CD4-positive, alpha-beta T cell treated with Interleukin-4 for 4 hours (primary cell): ENCODE measurements at places on chromosomes 16 and 17.

- peak; percentile 81 for DNase-seq
Observed at GRCh38 chr16:89484041-89484501, 6.3 kb downstream of the ANKRD11 start.

GRCh38 chr16:50001144-50001543 is 23.9 kb upstream of the CNEP1R1 start:
- no peak for DNase-seq

- DNase-seq, result no peak
Observed at GRCh38 chr17:48593126-48593829, at the start of gene HOXB5. HOXB5 (minus strand) TSS chr17:48593779; CDS start chr17:48593682, 97 bp downstream.

GRCh38 chr17:50634915-50635731 is 442 bp downstream of the ABCC3 start:
- no peak for DNase-seq

- no peak for DNase-seq
Observed at GRCh38 chr16:79839466-79840341, 239.2 kb upstream of the MAF start.

DNA sequence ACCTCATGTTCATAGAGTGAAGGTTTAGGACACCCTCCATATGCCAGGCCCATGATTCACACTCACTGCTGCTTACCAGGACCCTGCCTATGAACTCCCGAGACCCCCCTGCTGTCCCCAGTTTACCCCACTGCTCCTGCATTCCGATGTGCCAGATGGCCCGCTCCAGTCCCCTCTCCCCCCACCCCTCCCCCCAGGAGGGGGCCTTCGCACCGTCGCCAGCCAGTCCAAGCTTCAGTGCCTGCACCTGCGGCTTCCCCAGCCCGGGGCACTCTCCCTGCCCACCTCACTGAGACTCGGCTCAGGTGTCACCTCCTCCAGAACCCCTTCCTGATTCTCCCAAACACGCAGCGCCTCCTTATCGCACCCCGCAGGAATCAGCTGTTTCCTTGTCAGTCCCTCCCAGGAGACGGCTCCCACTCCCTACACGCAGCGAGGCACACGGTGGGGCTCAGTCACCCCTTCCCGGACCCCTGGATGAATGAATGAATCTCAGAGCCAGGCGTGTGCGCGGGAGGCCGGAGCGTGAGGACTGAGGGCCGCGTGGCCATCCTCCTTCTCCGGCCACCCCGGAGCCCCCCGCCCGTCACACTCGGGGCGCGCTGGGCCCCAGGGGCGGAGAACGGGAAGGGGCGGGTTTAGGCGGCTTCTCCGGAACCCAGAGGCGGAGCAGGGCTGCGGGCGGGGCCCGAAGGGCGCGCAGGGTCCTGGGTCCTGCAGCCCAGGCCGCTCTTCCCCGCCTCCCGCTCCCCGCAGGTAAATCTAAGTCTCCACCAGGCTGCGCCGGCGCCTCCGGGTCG is 1.6 kb downstream of the MYO1C start:
- DNase-seq, result peak; percentile 59

DNA sequence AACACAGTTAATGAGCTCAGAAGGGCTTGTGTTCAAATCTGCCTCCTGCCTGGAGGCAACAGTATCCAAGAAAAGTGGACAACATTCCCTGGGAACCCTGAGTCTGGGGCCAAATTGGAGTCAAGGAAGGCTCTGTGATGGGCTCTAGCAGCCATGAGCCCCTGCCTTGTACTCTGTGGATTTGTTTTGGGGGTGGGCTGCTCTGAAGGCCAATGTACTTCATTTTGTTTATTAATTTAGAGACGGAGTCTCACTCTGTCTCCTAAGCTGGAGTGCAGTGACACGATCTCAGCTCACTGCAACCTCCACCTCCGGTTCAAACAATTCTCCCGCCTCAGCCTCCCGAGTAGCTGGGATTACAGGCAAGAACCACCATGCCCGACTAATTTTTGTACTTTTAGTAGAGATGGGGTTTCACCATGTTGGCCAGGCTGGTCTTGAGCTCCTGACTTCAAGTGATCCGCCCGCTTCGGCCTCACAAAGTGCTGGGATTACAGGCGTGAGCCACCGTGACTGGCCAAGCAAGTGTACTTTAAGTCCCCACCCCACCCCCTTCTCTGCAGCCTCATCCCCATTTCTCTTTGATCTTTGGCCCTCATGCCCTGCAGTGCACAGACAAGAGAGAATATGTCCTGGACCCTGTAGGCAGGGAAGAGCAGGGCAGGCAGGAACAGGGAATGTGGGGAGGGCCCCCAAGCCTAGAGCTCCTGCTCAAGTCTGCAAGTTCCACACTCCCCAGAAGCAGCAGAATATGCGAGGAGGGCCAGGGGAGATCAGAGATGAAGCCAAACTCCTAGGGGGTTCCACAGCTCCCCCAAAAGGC is 2.7 kb upstream of the GIP start:
- no peak for DNase-seq

DNA sequence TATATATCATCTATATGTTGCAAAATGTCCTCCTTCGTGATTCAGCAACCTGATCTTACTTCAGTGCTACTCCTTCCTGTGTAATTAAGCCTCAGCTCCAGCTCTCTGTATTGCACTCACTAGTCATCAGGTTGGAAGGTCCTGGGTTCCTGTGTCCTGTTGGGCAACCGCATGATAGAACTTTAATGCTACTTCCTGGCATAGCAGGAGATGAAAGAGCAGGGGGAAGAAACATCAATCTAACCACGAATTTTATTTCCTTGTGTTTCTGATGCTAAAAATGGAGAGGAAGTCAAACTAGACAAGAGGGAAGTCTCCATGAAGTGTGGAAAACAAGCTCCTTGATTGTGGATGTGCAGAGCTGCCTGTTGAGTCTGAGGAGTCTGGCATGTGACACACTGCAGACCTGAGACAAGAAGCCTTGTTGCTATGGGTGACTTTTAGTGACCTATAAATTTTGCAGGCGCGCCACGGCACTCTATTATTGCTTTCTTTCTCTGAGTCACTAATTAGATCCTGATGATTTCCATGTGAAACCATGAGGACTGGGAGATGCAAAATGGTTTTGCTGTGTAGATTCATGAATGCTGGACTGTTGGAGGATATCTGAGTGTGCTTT is 25.6 kb downstream of the IGSF6 start:
- peak; percentile 59 for DNase-seq

DNA sequence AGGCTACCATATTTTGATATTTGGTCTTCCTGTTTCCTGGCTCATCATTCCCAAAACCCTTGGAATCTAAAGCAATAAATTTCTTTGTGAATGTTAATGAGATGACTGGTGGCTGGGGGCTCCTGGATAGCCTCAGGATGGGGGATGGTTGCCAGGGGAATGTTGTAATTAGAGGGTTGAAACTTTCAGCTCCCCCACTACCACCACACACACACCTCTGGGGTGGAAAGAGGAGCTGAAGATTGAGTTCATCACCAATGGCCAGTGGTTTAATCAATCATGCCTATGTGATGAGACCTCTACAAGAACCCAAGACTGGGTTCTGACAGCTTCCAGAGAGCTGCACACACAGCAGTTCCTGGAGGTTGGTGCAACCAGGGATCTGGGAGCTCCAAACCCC is 59.1 kb downstream of the HS3ST3A1 start:
- DNase-seq, result no peak

- no peak for DNase-seq
Observed at GRCh38 chr17:1546292-1546922, 16.2 kb downstream of the PITPNA start.

DNA sequence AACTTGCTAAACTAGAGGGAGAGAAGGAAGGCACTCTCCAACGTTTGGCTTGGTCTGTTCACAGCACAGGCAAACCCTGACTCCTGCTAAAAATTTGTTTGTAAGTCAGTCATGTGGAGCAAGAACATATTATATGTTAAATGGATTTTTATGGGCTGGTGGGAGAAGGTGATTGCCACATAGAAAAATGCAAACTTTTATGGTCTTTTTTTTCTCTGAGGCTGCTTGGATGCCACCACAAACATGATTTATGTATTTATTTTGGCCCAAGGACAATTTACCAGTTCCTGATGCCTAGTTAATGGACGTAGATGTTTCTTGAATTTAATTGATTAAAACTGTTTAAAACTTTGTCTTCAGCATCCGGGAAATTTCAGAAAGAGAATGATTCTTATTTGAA is 274.2 kb upstream of the MYOCD start:
- DNase-seq, result no peak

- DNase-seq, result no peak
Observed at GRCh38 chr17:4014148-4014927, 50.1 kb upstream of the ATP2A3 start.

DNA sequence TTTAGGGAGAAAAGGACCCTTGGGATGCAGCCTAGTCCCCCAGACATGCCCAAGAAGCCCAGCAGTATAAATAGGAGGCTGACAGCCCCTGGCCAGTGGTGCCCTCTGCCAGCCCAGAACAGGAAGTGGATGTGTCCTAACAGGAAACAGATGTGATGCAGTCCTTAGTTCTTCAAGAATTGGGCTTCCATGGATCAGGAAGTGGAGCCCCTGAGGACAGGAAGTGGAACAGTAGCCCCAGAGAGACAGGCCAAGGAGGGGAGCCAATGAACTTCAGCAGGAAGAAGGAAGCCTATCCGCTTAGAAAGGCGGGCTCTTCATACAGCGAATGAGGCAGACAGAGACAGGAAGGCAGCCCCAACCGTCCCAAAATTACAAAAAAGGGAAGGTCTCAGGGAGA is 7.2 kb downstream of the CTF1 start:
- DNase-seq, result no peak

GRCh38 chr16:70649300-70649699 is 2.9 kb downstream of the IL34 start:
- DNase-seq, result no peak

GRCh38 chr16:50252874-50253513 is 13.4 kb upstream of the ADCY7 start:
- no peak for DNase-seq

DNA sequence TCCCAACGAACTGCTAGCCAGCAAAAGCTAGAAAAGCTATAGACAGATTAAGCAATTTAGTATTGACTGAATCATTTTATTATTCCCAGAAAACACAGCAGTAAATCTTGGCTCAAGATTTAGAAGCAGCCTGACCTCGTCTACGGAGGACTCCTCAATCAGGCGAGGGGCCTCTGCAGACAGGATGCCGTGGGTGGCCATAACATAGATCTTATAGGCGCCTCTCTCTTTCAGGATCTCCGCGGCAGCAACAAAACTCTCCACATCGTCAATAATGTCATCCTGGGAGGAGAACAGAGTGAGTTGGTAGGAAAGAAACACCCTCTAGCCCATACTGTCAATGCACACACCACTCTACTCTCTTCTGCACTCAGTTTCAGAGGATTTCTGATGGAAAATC is 4.7 kb upstream of the QRICH2 start:
- DNase-seq, result no peak

DNA sequence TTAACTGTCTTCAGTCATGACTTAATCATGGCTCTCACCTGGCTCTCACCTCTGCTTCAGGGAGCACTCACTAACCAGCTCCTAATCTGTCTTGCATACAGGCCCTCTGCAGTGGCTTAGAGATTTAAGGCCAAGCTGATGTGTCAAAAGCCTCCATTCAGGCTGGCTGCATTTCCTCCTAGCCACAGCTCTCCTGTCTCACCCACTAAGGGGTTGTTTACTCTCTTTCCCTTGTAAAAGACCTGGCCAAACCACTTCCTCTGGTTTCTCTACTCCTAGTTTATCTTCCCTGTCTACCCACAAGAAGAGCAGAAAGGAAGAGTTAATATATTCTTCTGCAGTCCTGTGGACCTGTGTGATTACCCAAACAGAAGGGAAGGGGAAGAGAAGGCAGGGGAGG is 9.3 kb upstream of the ASIC2 start:
- DNase-seq, result no peak

- no peak for DNase-seq
Observed at GRCh38 chr16:79169239-79169638, 431.3 kb downstream of the MAF start.

DNA sequence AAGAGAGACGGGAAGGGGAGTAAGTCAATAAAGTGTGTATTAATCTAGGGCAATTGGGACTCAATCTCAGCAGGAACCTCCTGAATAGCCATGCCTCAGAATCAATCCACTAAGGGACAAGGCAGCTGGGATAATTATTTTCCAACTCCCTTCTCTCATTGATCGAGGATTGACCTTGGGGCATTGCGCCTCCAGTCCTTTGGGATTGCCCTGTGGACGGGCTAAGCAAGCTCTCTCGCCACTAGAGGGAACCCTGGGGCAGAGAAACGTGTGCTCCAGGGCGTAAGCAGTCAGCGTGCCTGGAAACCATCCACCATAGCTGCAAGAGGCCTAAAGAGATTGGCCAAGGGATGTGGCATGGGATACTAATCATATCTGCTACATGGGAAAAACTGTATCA is 53.9 kb upstream of the ERCC4 start:
- DNase-seq, result peak; percentile 4

DNA sequence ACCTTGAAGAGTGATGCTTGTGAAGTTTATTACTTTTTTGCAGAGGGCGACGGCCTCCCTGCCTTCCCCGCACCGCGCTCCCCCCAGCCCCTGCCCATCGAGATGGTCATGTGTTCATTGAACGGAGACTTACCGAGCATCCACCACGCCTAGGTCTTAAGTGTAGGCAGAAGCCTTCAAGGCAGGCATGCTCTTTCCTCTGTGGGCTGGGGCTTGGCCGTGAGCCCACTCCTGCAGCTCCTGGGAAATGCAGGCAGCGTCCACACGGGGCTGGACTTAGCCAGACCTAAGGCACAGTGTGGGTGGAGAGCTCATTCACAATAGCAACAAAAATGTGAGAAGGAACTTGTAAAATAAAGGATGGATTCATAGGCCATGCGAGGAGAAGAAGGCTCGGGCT is 19.2 kb downstream of the RNF213 start:
- DNase-seq, result no peak

GRCh38 chr17:59838052-59838916 is 54.5 kb downstream of the TUBD1 start:
- DNase-seq, result peak; percentile 61

- peak; percentile 77 for DNase-seq
Observed at GRCh38 chr17:74961657-74962350, 10.8 kb downstream of the HID1 start.

- DNase-seq, result no peak
Observed at GRCh38 chr16:81645925-81646324, 133.2 kb upstream of the PLCG2 start.

DNA sequence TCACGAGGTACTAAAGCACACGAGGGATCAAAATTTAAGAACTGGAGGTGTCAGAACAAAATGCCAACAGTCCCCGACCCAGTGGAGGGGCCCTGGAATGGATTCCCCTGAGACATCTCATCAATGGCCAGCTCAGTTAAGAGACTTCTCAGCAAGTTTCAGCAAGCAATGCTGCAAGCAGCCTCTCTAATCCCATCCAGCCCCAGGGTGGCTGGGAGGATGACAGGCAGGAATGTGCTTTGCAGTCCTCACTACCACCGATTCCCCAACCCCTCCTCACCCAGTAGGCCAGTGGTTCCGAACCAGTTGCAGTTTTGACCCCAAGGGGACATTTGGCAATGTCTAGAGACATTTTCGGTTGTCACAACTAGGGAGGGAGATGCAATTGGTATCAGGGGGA is 8.7 kb downstream of the GPRC5B start:
- DNase-seq, result no peak

GRCh38 chr16:12574721-12575120 is 229.0 kb downstream of the CPPED1 start:
- no peak for DNase-seq
